Fibroblast of villous mesenchyme (primary cell): ENCODE measurements at places on chromosomes 5 and 9. TPM values are rescaled to one million over a fixed set of nuclear protein-coding genes. Genes with fewer than 3 reads are reported as not detected.

TTF1 gene
- 5.2 and 6.9 TPM in 2 replicates for total RNA-seq

DBH gene
- not detected in 2 replicates for total RNA-seq

PCDHA7 gene
- 0.32 and 0.86 TPM in 2 replicates for total RNA-seq

C9orf72 gene
- 6.1 and 7.8 TPM in 2 replicates for total RNA-seq

GTF2H2C gene
- 36.1 and 47.5 TPM in 2 replicates for total RNA-seq

CETN3 gene
- 7.1 and 15.5 TPM in 2 replicates for total RNA-seq

RASEF gene
- total RNA-seq, result 0.43 and 0.97 TPM in 2 replicates

MAT2B gene
- 38.7 and 73.0 TPM in 2 replicates for total RNA-seq

GLRA1 gene
- total RNA-seq, result not detected in 2 replicates

PCDHGA4 gene
- 4.5 and 7.3 TPM in 2 replicates for total RNA-seq

NAA35 gene
- 20.9 and 28.5 TPM in 2 replicates for total RNA-seq

DPYSL3 gene
- total RNA-seq, result 126 and 161 TPM in 2 replicates

ABO gene
- not detected in 2 replicates for total RNA-seq
